ENCODE measurements at places on chromosomes 13 and 19. TPM values are rescaled to one million over a fixed set of nuclear protein-coding genes. Genes with fewer than 3 reads are reported as not detected.

GRCh38 chr13:27954406-27954851, 14.7 kb downstream of the CDX2 start:
- peaks cover 42% of the 10 kb centered on the region for H3K27me3 ChIP-seq
- H3K27ac ChIP-seq: no peak overlapping the region
- no peaks in the 10 kb centered on the region for H3K36me3 ChIP-seq

GRCh38 chr19:4023600-4024398, 16.3 kb downstream of the PIAS4 start:
- H3K27ac ChIP-seq: peak overlapping the region; percentile 73
- H3K36me3 ChIP-seq: peaks cover 29% of the 10 kb centered on the region
- H3K4me1 ChIP-seq: no peaks in the 10 kb centered on the region
- no peak overlapping the region for H3K4me3 ChIP-seq

DNA sequence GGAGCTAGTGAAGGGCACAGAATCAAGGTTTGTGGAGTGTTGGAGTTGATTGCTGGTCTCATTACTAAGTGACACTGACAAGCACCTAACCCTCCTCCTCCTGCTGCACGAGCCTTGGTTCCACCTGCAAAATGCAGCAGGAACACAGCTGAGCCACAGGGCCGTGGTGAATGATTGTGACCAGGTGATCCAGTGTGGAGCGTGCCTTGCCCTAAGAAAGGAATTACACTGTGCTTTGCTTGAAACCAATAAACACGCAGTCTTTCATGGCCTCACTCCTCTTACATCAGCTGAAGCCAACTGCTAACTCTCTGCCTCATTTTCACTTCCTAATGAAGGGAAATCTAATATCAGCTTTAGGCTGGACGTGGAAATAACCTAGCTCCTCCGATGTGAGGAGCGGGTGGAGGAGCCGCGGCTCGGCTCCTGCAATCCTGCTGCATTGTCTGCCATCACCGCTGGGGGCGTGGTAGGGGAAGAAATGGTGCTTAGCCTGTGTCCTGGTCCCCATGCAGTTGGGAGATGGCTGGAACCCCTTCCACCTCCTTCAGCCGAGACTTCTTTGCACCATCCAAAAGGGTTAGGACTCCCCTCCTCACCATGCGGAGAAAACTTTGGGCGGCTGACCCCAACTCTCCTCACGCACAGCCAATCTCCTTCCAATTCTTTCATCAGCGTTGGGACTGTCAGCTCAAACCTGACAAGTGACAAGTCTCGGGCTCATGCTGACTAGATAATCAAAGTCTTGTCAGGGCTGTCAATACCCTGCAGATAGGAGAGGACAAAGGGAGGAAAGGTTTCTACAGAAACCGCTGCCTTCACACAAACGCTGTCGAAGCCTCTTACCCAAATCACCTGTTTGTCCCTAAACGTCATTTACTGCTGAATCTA, 427.9 kb downstream of the ZNF536 start:
- no peak overlapping the region for H3K4me3 ChIP-seq
- no peak overlapping the region for H3K27ac ChIP-seq
- no peaks in the 10 kb centered on the region for H3K36me3 ChIP-seq
- H3K4me1 ChIP-seq: no peaks in the 10 kb centered on the region
- H3K27me3 ChIP-seq: peaks cover 3% of the 10 kb centered on the region

The PSG7 gene
- total RNA-seq: not detected

DNA sequence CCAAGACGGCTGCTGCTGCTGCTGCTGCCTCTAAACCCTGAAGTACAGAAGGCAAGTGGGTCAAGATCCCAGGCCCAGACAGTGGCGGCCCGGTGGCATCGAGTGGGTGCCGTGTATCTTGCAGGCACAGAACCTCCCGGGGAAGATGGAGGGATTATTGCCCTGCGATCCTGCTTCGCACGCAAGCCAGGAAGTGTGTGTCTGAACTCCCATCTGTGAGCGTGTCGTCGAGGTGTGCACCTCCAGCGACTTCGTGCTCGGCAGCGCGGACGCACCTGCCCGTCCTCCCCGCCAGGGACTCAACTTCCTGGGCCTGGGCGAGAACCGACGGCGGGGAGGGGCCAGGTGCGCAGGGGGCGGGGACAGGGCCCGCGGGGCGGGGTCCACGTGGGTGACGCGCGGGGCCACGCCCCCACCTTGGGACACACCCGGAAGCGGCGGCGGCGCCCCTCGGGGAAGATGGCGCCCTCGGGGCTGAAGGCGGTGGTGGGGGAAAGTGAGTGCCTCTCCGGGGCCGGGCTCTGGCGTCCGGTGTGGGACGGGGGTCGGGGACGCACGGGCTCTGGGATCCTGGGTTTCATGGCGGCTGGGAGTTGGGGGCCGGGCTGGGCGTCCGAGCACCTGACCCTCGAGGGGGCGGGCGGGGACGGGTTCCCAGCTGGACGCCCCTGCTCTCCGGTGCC, at the start of gene STXBP2:
Gene STXBP2 (plus strand): TSS at position 420 of the 683 bp plus-strand sequence. CDS start 40 bp downstream, at position 460.
- H3K36me3 ChIP-seq: peaks cover 2% of the 10 kb centered on the region
- DNase-seq: peak; percentile 98
- H3K4me1 ChIP-seq: peaks cover 56% of the 10 kb centered on the region
- H3K27ac ChIP-seq: peak within 1 kb of the TSS; percentile 91

The DIRAS1 gene
- total RNA-seq: 0.75 TPM

- H3K36me3 ChIP-seq: peaks cover 17% of the 10 kb centered on the region
- no peak overlapping the region for H3K27ac ChIP-seq
- H3K4me1 ChIP-seq: peaks cover 40% of the 10 kb centered on the region
- no peak overlapping the region for H3K4me3 ChIP-seq
- H3K27me3 ChIP-seq: no peaks in the 10 kb centered on the region
Observed at GRCh38 chr19:4120559-4121272, 3.2 kb downstream of the MAP2K2 start.

- no peak overlapping the region for H3K4me3 ChIP-seq
- no peak for DNase-seq
- no peaks in the 10 kb centered on the region for H3K27me3 ChIP-seq
- peaks cover 90% of the 10 kb centered on the region for H3K36me3 ChIP-seq
Observed at GRCh38 chr19:10998045-10998533, 37.3 kb downstream of the SMARCA4 start.

The KLF1 gene
- total RNA-seq: not detected

DNA sequence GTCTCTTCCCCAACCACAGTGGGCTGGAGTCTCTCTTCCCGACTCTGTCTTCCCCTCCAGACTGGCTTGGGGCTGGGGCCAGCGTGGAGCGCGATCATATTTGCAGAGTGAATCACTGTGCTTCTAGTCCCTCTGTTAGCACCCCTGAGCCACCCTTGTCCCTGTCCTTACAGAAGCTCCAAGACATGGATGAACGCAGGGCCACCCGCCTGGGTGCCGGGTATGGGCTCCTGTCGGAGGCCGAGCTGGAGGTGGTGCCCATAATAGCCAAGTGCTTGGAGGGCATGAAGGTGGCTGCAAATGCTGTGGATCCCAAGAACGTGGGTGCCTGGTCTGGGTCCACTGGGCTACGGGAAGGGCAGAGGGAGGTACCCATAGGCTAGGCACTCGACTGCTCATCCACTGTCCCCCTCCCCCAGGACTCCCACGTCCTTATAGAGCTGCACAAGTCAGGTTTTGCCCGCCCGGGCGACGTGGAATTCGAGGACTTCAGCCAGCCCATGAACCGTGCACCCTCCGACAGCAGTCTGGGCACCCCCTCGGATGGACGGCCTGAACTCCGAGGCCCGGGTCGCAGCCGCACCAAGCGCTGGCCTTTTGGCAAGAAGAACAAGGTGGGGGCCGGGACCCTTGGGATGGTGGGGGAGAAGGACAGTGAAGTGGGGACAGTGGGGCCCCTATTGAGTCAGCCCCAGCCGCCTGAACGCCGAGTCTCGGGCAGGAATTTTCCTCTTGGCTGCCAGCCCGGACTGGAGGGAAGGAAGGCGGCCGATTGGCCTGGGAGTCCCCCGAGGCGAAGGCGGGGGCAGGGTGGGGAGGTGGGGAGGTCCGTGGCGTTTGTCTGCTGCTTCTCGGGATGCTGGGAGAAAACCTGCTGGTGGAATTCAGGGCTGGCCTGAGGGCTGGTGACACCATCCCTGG, 5.2 kb downstream of the TRIP10 start:
- H3K27ac ChIP-seq: no peak overlapping the region
- no peaks in the 10 kb centered on the region for H3K27me3 ChIP-seq
- no peak for DNase-seq
- H3K36me3 ChIP-seq: peaks cover 38% of the 10 kb centered on the region
- peaks cover 14% of the 10 kb centered on the region for H3K4me1 ChIP-seq

- no peak for DNase-seq
- H3K27ac ChIP-seq: no peak overlapping the region
- peaks cover 11% of the 10 kb centered on the region for H3K4me1 ChIP-seq
- H3K4me3 ChIP-seq: no peak overlapping the region
- H3K36me3 ChIP-seq: peaks cover 10% of the 10 kb centered on the region
Observed at GRCh38 chr19:1774989-1775772, 21.9 kb downstream of the ONECUT3 start.

- no peak overlapping the region for H3K4me3 ChIP-seq
- no peak overlapping the region for H3K27ac ChIP-seq
- DNase-seq: no peak
- no peaks in the 10 kb centered on the region for H3K36me3 ChIP-seq
Observed at GRCh38 chr13:80586356-80586755, 245.4 kb upstream of the SPRY2 start.

GRCh38 chr19:2702170-2703076, at the start of gene GNG7:
Gene GNG7 (minus strand): TSS chr19:2702694. CDS start chr19:2520688, 182,006 bp downstream.
- no peaks in the 10 kb centered on the region for H3K27me3 ChIP-seq
- H3K4me1 ChIP-seq: peaks cover 23% of the 10 kb centered on the region
- no peaks in the 10 kb centered on the region for H3K36me3 ChIP-seq
- DNase-seq: peak; percentile 87
- H3K4me3 ChIP-seq: peak within 1 kb of the TSS; percentile 77
- H3K27ac ChIP-seq: peak within 1 kb of the TSS; percentile 85

DNA sequence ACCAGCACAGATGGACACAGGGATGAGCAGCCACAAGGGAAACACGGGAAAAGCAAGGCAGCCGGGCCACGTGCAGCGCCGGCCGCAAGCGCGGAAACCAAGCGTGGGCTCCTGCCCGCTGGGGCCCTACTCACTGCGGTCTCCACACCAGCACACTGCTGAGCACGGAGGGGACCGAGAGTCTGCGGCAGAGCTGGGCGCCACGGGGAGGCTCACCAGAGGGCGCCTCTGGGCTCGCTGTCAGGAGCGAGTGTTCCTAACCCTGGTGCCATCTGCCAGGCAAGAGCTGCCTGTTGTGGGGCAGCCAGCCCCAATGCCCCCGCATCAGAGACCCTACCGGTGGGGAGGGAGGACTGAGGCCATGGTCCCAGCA, 26.5 kb downstream of the MPND start:
- peaks cover 50% of the 10 kb centered on the region for H3K4me1 ChIP-seq
- H3K36me3 ChIP-seq: no peaks in the 10 kb centered on the region
- H3K27me3 ChIP-seq: no peaks in the 10 kb centered on the region

The DCUN1D2 gene
- 37.5 TPM for total RNA-seq

The N4BP2L1 gene
- total RNA-seq: 66.2 TPM

DNA sequence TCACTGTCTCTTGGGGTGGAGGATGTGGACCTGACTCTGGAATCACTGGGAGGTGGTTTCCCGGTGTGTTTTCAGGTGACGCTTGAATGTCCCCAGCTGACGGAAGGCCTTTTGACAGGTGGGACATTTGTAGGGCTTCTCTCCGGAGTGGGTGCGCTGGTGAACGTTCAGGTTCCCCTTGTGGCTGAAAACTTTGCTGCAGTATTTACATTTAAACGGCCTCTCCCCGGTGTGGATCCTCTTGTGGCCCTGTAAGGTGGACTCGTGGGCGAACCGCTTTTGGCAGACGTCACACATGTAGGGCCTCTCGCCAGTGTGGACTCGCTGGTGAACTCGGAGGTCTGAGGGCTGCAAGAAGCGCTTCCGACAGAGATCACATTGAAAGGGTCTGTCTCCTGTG, 7.8 kb downstream of the ZSCAN5B start:
- no peak for DNase-seq
- H3K4me3 ChIP-seq: no peak overlapping the region
- H3K27me3 ChIP-seq: peaks cover 10% of the 10 kb centered on the region
- H3K27ac ChIP-seq: no peak overlapping the region

The CCDC70 gene
- total RNA-seq: not detected

The PINLYP gene
- total RNA-seq: 2.5 TPM

The RGL3 gene
- not detected for total RNA-seq

GRCh38 chr19:2240881-2241760, 4.5 kb downstream of the SF3A2 start:
- peak overlapping the region; percentile 99 for H3K4me3 ChIP-seq
- H3K27me3 ChIP-seq: no peaks in the 10 kb centered on the region
- DNase-seq: no peak
- H3K36me3 ChIP-seq: peaks cover 3% of the 10 kb centered on the region
- peak overlapping the region; percentile 92 for H3K27ac ChIP-seq

DNA sequence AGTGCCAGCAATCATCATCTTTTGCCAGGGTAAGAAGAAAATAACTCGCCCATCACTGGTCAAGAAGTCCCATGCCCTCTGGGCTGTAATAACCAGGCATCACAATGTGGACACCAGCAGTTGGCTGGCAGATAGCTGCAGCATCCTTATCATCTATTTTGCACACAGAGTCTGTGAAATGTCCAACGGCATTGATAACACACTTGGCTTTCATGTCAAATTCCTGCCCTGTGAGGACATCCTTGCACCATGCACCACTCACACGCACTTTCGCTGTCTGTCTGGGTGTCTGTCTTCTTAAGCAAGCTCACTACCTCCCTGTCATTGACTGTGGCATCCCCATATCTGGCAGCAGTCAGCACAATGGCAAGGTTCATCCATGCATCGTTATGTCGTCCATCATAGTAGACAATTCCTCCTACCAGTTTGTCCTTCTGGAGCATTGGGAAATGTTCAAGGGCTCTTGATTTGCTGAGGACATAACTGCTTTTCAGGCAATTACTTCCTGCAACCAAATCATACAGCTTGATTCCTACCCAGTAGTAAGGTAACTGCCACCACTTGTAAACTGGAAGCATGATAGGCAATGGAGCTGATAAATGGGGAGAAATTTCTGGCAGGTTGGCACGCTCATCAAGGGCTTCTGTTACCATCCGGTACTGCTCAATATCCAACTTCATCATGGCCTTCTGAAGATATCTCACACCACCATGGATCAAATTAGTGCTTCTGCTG, 6.8 kb upstream of the ZSCAN5A start:
- no peaks in the 10 kb centered on the region for H3K4me1 ChIP-seq
- H3K36me3 ChIP-seq: peaks cover 4% of the 10 kb centered on the region
- no peak overlapping the region for H3K27ac ChIP-seq
- DNase-seq: no peak
- peaks cover 2% of the 10 kb centered on the region for H3K27me3 ChIP-seq

DNA sequence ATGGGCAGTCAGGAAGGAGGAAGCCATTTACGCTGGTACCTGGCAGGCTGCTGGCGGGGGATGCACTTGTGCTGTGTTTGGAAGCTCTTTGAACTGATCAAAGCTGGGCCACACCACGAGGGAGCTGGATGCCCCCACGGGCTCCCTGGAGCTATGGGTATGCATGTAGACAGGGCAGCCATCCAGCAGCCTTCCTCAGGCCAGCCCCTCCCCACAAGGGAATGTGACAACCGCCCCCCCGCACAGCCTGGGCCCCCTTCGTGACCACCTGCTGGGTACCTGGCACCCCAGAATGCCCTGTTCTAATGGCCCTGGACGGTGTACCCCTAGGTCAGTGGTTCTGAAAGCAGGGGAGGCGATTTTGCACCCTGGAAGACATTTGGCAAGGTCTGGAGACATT, 42.5 kb upstream of the C19orf12 start:
- no peak for DNase-seq
- H3K27me3 ChIP-seq: no peaks in the 10 kb centered on the region
- no peak overlapping the region for H3K4me3 ChIP-seq
- H3K27ac ChIP-seq: no peak overlapping the region
- H3K4me1 ChIP-seq: no peaks in the 10 kb centered on the region
- no peaks in the 10 kb centered on the region for H3K36me3 ChIP-seq

The SIGLEC5 gene
- not detected for total RNA-seq
